ENCODE measurements at places on chromosomes 11 and 22.
A peak's percentile ranks its signal among the peaks of the same experiment; 100 is the strongest.

DNA sequence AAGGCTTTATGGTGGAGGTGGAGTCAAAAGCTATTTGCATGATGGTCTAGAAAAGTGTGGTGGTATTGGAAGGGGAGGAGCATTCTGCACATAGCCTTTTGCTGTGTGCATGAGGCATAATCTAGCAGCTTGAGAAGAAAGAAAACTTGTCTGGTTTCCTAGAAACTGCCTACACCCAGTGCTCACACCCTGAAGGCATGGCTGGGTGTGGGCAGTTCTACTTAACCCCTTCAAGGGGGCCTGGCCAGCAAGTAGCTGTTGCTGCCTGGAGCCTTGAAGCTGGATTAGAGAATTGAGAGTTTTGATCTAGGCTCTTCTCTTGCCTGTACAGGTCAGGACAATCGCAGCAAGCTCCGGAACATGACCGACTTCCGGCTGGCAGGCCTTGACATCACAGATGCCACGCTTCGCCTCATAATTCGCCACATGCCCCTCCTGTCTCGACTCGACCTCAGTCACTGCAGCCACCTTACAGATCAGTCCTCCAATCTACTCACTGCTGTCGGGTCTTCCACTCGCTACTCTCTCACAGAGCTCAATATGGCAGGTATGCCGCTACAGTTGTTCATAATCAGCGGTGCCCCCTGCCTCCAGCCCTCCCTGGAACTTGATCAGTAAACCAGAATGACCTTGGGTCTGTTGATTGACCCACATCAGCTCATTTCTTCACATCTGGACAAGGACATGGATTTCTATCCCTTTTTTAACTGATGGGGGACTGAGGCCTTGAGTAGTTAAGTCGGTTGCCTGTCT, 12.2 kb upstream of the GRK2 start:
- no peak for DNase-seq

DNA sequence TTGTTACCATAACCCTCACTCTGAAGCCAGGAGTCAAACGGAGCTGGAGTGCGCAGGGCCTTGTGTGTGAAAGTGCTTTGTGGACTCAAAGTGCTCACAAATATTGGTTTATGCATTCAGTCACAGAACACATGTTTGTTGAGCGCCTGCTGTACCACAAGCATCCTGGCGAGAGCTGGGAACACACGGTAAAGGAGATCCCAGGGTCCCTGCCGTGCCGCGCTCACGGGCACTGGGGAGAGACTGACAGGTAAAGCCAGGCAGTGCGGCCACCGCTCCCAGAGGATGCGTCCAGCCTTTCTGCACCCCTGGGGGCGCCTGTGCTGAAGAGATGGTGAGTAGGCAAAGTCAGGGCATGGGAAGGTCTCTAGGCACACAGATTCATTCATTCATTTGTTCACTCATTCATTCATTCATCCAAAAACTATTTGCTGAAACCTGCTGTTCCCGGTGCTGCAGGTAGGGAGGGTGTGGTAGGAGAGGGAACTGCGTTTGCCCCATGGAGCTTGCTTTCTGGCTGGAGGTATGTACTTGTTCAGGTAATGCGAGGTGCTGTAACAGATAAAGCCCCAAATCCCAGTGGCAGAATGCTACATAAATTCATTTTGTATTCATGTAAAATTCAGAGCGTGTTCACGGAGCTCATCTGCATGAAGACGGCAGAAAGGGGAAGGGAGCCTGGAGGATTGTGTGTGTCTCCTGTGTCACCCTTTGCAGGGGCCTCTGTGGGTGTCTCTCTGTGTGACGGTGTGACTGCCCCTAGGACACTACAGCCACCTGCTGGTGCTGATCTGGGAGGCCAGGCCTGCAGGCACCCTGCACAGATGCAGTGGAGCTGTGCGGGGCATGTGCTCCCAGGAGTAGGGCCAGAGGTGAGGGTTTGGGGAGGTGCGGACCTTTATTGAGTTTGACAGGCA, 167.0 kb upstream of the B3GAT1 start:
- DNase-seq: no peak

DNA sequence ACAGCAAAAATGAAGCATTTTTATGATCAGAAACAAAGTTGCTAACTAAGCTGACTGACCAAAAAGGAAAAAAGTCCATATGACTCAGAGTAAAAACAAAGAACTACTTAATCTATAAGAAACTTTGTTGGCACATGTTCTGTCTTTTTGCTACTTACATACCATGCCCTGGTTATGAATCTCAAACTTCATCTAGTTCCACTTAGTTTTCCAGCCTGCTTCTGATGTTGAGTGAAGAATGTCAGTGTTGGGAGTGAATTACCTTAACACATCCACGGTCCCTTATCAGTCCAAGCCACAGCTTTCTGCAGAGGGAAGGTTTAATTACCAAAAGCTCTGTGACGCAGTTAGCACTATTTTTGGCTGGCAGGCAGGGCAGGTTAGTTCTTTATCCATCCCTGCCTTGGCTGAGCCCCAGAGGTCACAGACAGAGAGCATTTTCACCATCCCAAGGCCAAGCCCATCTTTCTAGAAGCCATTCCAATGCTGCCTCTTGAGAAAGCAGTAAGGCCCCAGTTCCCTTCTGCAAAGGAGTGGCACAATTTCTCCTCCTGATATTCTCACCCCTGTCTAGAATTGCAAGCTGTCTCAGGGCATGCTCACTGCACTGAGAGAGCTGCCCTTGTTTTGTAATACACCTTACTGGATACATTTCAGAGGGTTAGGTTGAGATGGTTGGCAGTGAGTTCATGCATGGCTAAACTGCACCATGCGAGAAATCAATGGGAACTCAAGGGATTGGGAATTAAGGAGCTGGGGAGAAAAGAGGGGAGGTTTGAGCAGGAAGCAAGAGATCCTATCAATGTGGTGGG, 67.1 kb downstream of the SLC1A2 start:
- no peak for DNase-seq

DNA sequence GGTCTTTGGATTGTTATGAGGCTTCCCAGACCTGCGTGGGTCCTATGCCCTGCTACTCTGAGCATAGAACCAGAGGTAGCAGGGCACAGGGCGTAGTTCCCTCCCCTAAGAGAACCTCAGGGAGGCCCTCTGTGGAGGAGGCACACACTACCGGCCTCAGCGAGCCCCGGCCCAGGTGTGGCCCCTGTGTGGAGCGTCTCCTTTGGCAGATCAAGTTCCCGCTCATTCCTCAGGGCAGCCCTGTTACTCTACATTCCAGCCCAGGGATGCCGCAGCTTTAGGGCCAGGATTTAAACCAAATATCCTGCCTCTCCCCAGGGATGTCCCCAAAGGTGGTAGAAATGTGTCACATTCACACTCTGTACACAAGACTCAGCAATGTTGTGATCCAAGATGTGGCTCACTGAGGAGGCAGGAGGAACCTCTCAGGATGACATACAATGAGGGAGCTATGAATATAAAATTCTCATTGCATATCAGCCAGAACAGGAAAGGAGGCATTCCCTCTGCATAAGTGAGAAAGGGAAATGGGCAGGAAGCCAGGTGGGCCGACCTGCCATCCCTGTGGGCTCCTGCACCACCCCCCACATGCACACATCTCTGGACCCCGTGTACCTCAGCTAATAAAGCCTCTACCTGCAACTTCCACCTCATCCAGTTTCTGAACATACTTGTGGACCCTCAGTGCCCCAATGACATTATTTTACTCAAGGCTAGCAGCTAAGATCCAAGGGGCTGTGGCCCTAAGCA, 131.9 kb upstream of the TEAD1 start:
- no peak for DNase-seq

DNA sequence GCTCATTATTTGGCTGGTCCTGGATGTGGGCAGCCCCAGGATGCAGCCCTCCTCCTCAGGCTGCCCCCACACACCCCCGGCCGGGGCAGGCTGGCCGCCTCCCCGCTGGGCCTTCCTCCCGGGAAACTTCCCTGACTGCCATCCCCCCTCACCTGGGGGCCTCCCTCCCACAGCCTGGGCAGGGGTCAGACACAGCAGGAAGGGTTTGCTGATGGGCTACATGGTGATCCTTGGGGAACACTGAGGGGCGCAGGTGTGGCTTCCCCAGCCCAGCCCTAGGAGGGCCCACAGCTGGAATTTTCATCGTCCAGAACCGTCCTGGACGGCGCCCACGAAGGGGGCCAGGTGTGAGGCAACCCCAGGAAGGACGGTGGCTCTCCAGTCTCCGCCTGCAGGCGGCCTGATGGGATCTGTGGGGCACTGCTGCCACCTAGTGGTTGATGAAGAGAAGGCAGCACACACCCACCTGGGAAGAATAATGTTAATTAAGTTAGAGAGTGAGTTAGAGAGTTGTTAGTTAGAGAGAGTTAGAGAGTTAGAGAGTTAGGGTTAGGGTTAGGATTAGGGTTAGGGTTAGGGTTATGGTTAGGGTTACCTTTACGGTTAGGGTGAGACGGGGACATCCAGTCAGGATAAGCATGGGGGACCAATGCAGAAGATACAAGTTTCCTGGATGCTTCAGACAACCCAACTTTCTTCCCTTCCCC, 75.9 kb upstream of the PRR5 start:
- DNase-seq: peak; percentile 83

GRCh38 chr11:123041185-123041584, 20.8 kb downstream of the HSPA8 start:
- no peak for DNase-seq
